Kidney epithelial cell (primary cell): ENCODE measurements at places on chromosomes 4 and X. TPM values are rescaled to one million over a fixed set of nuclear protein-coding genes. Genes with fewer than 3 reads are reported as not detected.
A peak's percentile ranks its signal among the peaks of the same experiment; 100 is the strongest.

NAT8L gene
- 9.0 and 9.4 TPM in 2 replicates for total RNA-seq

KLHL13 gene
- 10.7 and 12.7 TPM in 2 replicates for total RNA-seq

CLCN4 gene
- total RNA-seq, result 6.8 and 7.3 TPM in 2 replicates

CLTRN gene
- total RNA-seq, result 0.50 and 2.0 TPM in 2 replicates

SPRY1 gene
- 4.8 and 9.1 TPM in 2 replicates for total RNA-seq

SETD7 gene
- 37.7 and 38.7 TPM in 2 replicates for total RNA-seq

VEGFD gene
- total RNA-seq, result not detected in 2 replicates

CSAG2 gene
- total RNA-seq, result not detected in 2 replicates

GRCh38 chr4:140807491-140808252 is 51.5 kb upstream of the TBC1D9 start:
- DNase-seq, result no peak

- DNase-seq, result no peak
Observed at GRCh38 chr4:83308672-83309071, 24.1 kb upstream of the COQ2 start.

DNA sequence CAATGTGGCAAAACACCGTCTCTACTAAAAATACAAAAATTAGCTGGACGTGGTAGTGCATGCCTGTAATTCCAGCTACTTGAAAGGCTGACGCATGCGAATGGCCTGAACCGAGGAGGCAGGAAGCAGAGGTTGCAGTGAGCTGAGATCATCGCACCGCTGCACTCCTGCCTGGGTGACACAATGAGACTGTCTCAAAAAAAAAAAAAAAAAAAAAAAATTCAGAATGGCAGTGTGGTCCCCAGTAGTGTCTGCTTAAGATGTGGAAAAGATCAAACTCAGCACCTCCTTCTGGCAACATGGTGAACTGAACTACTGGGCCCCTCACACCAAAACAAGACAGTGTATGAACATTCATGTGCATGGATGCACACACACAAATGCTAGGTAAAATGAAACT is 32.2 kb downstream of the SMS start:
- DNase-seq, result no peak

- DNase-seq, result no peak
Observed at GRCh38 chr4:109169170-109169569, 133.3 kb downstream of the COL25A1 start.

DNA sequence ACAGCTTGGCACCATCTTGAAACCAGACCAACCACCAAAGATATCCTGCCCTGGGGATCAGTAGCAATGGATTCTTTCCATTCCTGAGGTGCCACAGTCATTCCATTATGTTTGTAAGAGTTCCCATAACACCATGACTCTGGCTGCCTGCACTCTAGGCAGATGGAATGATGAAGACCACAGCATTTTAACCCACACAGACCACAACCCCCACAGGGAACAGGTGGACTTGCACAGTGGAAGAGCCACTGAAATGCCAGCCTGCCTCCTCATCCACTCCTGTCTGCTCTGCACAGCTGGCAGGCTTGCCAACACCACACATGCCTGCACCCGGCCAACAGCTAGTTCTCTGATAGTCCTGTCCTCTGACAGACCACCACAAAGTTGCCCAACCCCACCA is 2362.2 kb upstream of the AGA start:
- peak; percentile 37 for DNase-seq

GRCh38 chr4:155632310-155632840 is 34.3 kb upstream of the GUCY1A1 start:
- no peak for DNase-seq

DNA sequence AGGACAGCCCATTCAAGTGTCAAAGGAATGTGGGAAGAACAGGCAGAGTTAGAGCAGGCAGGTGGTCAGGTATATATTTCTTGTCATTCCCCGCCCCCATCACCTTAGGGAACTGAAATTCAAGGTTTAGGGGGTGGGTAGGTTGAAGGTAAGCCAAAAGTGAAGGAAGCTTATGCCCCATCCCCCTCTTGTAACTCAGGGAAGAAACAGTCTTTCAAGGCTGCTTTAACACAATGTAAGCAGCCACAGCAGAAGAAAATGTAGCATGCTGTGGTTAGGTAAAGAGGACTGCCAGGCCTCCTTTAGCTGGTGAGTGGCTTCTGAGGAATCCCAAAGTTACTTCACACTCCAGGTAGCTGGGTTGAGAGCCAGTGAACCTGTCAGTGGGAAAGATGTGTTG is 122.3 kb downstream of the RS1 start:
- DNase-seq, result peak; percentile 9

GRCh38 chrX:48492293-48492910 is 16.4 kb upstream of the PORCN start:
- DNase-seq, result no peak

DNA sequence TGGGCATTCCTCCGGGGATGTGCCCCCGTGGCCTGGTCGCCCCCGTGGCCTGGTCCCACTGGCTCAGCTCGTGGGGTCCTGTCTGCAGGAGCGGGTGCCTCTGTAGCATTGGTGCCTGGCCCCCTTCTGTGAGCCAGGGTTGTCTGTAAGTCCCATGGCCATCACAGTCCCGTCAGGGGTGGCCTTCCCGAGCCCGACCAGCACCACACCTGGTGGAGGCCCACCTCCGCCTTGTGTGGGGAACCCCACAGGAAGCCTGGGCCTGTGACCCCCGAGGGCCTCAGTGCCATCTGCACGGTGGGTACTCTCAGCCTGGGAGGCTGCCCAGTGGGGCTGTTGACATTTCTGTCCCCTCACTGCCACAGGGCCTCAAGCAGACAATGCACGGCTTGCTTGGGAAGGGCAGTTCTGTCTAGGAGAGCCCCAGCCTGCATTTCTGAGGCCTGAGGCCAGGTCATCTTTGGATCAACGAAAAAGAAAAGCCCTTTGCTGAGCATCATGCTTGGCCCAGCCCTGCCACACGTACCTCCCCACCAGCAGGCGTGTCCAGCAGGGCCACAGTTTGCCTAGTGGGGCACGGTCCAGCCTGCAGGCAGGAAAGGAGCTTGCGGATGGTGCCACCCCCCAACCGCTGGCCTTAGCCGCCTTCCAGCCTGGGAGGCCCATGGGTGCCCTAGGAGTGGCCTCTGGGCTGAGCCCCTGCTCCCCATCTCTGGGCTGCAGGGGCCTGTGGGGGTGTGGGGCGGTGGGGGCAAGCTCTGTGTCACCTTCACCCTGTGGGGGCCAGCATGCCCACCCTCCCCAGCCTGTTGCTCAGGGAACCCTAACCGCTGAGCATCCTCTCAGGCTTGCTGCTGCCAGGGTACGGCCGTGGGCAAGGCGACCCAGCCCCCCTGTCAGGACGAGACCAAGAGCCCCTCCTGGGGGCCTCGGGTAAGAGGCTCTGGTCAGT is 23.2 kb downstream of the NKX1-1 start:
- no peak for DNase-seq

DNA sequence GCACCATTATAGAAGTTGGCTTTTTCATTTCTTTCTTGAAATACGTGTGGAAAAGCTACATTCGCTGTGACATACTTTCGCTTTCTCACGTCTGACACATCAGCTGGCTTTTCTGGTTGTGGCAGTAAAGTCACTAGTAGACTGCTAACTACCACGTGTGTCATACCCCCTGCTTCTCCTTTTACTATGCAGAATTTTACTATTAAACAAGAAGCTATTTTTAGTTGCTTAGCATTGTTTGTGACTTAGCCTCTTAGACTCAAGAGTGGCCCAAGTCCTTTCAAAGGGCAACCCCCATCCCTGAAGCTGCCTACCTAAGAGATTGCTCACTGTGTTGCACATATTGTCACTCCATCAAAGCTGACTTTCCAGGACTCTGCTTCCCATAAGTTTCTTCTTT is 2.1 kb upstream of the IL2 start:
- no peak for DNase-seq

GRCh38 chrX:115892787-115893671 is 277.5 kb upstream of the AGTR2 start:
- peak; percentile 29 for DNase-seq

DNA sequence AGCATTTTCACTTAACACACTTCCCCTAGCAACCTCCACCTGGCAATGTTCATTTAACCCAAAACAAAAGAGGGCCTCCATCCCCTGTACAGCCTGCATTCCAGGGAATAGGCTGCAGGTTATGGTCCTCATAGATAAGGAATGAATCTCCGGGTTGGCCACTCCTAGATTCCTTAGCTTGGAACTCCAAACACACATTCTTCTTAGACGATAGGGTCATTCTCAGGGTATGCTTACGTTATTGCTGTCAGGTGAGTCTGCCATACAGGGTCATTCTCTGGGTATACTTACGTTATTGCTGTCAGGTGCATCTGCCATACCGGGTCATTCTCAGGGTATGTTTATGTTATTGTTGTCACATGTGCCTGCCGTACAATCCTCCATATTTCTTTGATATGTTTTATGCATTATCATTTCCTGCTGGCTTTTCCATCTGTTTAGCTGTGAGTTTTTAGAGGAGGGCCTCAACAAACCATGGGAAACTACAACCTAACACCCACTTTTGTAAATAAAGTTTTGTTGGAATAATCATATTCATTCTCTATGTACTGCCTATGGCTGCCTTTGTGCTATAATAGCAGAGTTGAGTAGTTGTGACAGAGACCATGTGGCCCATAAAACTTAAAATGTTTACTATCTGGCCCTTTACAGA is 8.2 kb upstream of the AFF1 start:
- DNase-seq, result no peak

GRCh38 chrX:49102190-49102589 is 21.3 kb downstream of the GPKOW start:
- no peak for DNase-seq

- no peak for DNase-seq
Observed at GRCh38 chrX:13996650-13997049, 33.0 kb downstream of the GEMIN8 start.

- DNase-seq, result no peak
Observed at GRCh38 chr4:95985051-95985450, 145.2 kb downstream of the PDHA2 start.

DNA sequence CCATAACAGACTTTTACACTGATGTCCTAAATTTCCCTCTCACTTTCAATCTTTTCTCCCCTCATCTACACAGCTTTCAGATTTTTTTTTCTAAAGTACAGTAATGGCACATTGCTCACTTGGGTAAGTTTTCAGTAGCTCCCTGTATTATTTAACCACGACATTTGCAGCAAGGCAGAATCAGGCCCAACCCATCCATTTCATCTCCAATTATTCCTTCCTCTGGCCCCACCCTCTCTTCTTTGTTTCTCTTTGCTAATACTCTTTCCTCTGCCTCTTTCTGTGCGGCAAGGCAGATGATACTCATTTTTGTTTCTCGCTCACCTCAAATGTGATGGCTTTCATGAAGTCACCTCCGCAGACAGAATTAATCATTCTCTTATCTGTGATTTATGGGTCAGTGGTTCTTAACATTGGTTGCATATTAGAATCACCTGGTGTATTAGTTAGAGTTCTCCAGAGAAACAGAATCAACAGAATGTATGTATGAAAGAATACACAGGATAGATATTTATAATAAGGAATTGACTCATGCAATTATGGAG is 43.4 kb upstream of the GATB start:
- DNase-seq, result no peak

GRCh38 chrX:113370006-113370405 is 529.4 kb upstream of the AMOT start:
- no peak for DNase-seq

GRCh38 chrX:115367455-115367854 is 77.9 kb downstream of the LUZP4 start:
- DNase-seq, result no peak

GRCh38 chr4:94680176-94680862 is 77.4 kb upstream of the BMPR1B start:
- DNase-seq, result no peak

GRCh38 chrX:150513544-150513943 is 54.9 kb upstream of the MTM1 start:
- DNase-seq, result no peak

- DNase-seq, result no peak
Observed at GRCh38 chr4:181608181-181608580, 635.0 kb upstream of the TENM3 start.

GRCh38 chr4:7235030-7235380 is 42.7 kb downstream of the SORCS2 start:
- DNase-seq, result no peak

DNA sequence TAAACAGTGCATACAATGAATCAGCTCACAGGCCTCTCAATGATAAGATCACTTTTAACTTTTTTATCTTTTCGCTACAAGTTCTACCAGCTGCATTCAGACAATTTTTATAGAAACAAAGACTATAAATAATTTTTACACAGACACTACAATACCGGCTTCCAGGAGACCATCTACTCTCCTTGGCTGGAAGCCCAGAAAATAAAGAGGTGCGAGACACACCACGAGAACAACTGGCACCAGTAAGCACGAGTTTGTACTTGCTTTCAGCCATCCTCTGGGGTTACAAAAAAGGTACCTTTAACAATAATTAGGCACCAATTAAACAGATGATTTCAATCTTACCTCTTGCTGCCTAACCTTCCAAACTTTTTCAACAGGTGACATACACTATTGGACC is 11.2 kb upstream of the PRDX4 start:
- no peak for DNase-seq

- no peak for DNase-seq
Observed at GRCh38 chr4:120211408-120212015, 144.9 kb upstream of the MAD2L1 start.

DNA sequence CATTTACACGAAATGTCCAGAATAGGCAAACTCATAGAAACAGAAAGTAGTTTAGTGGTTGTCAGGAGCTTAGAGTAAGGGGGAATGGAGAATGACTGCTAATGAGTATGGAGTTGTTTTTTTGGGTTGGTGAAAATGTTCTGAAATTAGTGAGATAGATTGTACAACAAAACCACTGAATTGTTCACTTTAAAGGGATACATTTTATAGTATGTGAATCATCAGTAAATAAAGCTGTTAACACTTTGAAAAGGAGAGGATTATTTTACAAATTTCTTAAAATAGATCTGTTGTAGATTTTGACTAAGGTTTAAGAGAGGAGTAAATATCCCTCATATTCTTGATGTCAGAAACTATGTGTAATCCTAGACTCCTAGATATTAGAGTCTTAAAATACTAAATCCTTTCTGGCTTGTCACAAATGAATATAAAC is 82.7 kb downstream of the RAPGEF2 start:
- no peak for DNase-seq

DNA sequence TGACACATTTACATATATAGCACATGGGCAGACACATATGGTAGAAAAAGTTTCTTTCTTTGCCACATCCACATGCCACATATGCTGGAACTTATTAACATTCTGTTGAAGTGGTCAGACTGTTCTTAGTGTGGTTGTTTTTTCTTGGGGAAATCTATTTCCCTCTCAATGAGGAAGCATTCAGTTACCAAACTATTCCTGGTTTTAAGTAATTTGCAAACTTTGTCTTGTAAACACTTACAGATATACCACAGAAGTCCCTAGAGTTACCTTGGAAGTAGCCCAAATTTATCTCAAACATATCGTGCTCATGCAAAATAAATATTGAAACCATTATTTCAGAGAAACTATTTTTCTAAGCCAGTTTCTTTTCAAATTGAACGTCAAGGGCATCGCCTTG is 625.5 kb upstream of the INTU start:
- no peak for DNase-seq
